Cerebellar nuclear complex (tissue), 1 donor: ENCODE measurements at places on chromosomes 13 and 19.

- no peak for DNase-seq
Measured at GRCh38 chr13:44106266-44107152, 226.8 kb downstream of the LACC1 start.

DNA sequence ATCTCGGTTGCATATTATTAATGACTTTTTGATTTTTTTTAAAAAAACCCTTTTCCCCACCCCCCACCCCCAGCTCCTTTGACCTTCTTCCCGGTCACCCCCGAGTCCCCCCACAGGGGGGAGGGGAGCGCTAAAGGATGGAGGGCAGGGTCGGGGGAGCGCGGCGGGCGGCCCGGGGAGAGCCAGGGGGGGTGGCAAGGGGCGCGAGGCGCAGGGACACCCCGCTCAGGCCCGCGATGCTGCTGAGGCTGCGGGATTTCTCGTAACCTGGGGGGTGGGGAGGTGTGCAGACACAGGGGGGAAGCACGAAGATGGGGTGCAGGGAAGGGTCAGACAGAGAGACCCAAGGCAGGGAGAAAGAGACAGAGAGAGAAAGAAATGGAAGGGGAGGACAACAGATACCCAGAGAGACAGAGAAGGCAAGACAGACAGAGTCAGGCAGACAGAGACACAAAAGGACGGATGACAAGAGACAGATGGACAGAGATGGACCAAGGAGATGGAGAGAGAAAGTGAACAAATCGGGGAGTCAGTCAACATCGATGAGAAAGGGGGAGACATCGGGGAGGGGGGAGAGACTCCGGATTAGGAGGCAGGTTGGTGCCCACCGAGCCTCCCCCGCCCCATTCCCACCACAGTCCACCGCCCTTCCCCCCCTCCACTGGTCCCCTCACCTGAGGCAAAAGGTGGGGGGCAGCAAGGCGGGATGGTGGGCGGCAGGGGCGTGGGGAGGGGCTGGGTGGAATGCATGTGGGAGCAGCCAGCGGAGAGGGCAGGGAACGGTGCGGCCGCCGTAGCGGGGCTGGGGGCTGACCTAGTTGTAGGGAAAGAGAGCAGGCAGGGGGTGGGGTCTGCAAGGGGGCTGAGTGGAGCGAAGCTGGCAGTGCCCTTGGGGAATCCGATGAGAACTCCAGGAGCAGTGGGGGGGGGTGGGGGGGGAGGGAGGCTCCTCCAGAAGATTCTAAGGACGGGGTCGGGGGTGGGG is 14.2 kb downstream of the KCNC3 start:
- DNase-seq: no peak

- DNase-seq: no peak
Measured at GRCh38 chr19:38656171-38656981, 8.9 kb downstream of the ACTN4 start.

DNA sequence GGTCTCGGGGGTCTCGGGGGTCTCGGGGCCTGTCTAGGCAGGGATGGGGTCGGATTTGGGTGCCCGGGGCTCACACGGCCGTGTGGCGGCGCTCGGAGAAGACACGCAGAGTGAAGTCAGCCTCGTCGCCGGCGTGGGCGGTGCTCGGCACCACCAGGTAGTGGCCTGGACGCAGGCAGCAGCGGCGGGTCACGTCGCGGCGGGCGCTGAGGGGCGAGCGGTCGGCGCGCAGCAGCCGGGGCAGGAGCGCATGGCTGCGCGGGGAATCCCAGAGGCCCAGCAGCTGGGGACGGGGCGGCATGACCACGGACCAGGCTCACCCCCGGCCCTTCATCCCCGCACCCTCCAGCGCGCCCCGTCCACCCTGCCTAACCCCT is 8.2 kb downstream of the CAPN12 start:
- no peak for DNase-seq

DNA sequence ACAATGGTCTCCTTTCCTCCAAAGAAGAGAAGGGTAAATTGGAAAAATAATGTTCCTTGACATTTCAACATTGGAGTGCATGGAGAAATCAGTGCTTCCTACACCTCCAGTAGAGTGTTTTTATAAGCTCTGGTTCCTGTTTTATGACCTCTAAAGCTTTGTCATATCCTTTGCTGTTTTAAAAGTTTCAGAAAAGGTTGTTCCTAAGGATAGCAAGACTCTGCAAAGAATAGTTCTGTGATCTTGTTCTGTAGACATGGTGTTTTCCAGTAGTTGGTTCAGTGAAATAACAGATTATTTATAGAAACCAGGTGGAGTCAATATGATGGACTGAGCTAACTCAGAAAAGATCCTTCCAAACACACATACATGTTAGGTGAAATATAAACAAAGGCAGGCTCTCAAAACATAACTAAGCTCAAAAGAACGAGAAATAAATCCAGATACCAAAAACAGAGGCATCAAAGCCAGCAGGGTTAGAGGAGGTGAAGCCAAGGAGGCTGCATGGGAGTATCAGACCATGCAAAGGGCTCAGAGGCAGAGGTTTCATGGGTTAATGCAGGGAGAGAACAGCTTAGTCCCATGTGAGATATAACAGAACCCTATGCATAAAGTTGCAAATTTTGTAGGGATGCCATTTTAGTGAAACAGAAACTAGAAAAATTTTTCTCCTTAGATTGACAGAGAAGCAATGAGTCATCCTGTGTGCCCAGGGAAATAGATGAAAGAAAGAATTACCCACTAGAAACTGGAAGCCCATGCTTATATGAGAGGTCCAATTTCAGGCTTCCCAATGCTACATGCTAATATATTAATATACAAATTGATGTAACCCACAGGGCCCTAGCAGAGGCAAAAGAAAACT is 44.3 kb downstream of the SHISA2 start:
- no peak for DNase-seq

DNA sequence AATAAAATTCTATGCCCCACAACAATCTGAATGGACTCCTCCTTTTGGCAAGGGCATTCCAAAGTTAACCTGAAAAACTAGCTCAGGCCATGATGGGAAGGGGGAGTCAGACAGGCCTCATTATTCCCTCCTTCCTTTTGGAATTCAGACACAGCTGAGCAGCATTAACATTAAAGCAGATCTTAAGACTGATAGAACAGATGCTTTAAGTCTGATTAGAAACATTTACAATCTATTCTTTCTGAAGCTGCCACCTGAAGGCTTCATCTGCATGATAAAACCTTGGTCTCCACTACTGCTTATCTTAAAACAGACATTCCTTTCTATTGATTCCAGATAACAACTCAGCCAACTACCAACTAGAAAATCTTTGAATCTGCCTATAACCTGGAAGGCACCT is 98.9 kb downstream of the UGGT2 start:
- no peak for DNase-seq

DNA sequence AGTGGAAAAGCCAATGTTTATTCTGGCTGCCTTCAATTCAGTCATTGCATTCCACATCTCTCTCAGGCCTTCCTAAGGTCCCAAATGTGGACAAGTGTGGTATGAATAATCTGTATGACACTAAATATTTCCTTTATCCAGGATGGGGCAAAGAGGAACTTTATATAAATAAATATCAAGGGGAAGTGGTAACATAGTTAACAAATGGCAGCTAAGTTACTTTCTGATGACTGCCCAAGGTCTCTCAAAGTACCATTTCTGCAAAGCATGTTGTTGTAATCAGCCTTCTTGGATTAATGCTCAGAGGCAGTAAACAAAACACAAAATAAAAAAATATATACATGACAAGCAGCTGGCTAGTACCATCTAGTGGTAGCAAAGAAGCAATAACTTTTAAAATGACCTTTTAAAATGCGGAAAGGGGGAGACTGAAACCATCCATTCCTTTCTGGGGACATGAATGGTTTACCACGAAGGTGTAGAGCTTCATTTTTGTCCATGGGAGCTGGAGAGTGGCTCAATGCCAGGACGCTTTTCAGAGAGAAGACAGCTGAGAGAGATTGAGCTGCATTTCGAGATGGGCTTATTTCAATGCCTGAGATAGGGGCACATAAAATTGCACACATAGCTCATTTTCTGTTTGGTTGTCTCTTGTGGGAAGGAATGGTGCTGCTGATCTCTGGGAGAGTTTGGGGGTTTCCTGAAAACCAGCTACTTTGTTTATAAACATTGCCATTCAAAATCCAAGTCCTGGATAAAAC is 259.2 kb downstream of the RFC3 start:
- DNase-seq: no peak

GRCh38 chr19:49809160-49809940 is 3.7 kb downstream of the FUZ start:
- peak; percentile 14 for DNase-seq

GRCh38 chr13:20945952-20946383 is 43.4 kb upstream of the XPO4 start:
- no peak for DNase-seq

DNA sequence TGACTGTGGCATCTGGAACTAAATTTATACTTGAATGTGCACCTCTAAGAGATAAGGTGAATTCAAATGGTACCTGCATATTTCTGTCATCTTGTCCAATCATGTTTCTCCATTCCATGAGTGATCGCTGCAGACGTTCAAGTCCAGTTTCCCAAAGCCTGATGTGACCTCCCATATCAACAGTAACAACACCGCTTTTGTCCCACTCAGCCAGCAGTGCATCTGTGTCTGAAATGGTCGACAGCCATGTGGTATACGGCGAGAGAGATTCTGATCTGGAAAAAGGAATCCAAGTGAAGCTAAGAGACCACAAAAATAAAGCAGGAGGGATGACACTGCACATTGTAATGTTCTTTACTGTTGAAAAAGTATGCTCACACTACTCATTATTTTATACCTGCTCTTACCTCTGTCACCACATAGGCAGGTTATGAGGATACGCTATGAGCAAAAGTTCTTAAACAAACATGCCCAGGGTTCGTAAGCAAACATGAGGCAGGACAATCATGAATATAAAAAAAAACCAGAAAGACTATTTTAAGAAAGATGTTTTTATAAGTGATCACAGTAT is 213.6 kb downstream of the RGCC start:
- no peak for DNase-seq

GRCh38 chr13:66803013-66803807 is 426.9 kb downstream of the PCDH9 start:
- no peak for DNase-seq

DNA sequence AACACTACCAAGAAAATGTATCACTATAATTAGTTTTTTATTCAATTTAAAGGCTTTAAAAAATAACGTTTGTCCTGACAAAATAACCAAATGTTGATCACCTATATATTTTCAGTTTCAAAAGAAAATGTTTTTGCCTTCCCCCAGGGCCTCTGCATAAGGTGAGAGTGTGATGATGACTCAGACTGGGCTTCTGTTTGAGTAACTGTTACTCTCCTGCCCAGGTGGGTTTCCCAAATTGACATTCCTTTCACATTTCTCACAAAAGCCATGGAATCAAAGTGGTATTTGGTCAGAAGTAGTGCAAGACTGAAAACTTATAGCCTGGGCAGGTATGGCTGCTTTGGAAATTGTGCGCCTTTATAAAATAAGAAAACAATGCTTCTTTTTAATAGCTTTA is 180.6 kb downstream of the COG6 start:
- no peak for DNase-seq

GRCh38 chr13:38899571-38899970 is 91.1 kb downstream of the STOML3 start:
- DNase-seq: no peak

DNA sequence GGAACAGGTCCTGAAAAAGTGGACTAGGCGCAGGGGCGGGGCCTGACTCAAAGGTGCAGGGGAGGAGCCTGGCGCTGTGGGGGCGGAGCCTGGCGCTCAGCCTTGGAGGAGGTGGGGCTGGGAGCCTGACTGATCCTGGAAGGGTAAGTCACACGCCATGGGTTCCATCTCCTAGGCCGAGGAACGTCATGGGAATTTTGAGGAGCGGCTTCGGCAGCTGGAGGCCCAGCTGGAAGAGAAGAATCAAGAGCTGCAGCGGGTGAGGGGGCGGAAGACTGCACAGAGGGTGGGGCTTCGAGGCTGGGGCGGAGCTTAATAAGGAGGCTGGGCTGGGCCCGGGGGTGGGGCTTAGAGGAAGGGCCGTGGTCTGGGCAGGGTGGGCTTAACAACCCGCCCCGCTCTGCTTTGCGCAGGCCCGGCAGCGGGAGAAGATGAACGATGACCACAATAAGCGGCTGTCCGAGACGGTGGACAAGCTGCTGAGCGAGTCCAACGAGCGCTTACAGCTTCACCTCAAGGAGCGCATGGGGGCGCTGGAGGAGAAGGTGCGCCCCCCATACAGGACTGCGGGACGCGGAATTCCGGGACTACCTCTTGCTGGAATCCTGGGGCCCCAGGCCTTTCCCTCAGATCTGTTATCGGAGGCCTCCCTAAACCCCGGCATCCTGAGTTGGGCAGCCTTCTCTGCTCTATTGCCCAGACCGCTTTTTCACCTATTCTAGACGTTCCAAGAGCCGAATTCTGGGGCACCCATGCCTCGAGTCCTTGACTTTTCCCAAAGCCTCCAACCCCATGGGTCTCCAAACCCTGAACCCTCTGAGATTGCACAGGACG is 14.5 kb downstream of the PPFIA3 start:
- no peak for DNase-seq

- DNase-seq: no peak
Measured at GRCh38 chr19:7528522-7529245, 6.3 kb downstream of the MCOLN1 start.
